ENCODE measurements at places on chromosomes 12 and 14.

GRCh38 chr12:15924956-15925355, 13.8 kb downstream of the DERA start:
- no peak for DNase-seq

GRCh38 chr14:104393898-104394381, 185.6 kb upstream of the C14orf180 start:
- DNase-seq: no peak

DNA sequence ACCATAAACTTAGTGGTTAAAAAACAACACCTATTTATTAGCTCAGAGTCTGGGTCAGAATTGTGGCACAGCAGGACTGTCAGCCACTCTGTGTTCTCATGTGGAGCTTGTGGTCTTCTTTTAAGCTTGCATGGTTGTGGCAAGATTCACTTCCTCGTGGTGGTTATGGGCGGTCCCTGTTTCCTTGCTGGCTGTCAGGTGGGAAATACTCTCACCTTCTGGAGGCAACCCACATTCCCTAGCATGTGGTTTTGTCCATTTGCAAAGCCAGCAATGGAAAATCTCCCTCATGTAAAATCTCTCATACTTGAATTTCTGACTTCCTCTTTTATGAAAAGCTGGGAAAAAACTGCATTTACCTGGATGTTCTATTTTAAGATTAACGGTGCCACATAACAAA, 229.8 kb downstream of the ALX1 start:
- DNase-seq: no peak

DNA sequence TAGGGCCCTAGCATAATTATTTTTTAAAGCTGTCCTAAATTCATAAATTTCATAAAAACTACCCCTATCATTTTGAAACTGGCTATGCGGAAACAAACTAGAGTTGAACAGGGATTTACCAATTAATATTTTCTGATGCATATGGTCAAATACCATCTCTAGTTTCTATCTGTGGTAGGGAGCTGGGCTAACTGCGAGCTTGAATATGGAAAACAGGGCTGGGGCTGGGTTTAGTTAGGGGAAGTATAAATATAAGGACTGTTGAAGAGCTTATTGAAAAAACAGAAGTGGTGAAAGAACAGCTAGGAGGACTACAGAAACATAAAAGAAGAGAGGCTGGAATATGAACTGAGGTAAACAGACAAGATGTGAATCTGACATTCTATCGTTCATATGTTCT, 91.8 kb downstream of the SLC38A1 start:
- DNase-seq: no peak

- peak; percentile 89 for DNase-seq
Measured at GRCh38 chr14:81427348-81428058, 27.4 kb upstream of the STON2 start.

GRCh38 chr12:64273527-64274403, 51.7 kb upstream of the KICS2 start:
- peak; percentile 46 for DNase-seq

GRCh38 chr14:63891148-63891975, 38.6 kb downstream of the SYNE2 start:
- DNase-seq: no peak

DNA sequence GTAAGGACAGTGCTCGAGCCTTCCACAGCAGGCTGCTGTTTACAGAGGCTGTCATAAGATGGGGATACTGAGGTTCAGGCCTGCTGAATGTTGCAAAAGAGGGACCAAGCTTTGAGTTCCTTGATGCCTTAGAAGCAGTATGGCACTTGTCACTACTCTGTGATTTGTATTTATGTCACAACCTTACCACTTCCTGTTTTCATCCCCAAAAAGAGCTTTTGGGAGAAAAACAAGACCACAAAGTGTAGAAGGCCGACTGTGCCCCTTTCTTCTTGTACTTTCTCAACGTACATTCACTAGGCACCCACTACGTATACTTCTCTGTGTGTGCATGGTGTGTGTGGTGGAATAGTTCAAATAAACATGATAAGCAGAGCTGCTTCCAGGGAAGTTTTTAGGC, 90.1 kb downstream of the DRAM1 start:
- no peak for DNase-seq

DNA sequence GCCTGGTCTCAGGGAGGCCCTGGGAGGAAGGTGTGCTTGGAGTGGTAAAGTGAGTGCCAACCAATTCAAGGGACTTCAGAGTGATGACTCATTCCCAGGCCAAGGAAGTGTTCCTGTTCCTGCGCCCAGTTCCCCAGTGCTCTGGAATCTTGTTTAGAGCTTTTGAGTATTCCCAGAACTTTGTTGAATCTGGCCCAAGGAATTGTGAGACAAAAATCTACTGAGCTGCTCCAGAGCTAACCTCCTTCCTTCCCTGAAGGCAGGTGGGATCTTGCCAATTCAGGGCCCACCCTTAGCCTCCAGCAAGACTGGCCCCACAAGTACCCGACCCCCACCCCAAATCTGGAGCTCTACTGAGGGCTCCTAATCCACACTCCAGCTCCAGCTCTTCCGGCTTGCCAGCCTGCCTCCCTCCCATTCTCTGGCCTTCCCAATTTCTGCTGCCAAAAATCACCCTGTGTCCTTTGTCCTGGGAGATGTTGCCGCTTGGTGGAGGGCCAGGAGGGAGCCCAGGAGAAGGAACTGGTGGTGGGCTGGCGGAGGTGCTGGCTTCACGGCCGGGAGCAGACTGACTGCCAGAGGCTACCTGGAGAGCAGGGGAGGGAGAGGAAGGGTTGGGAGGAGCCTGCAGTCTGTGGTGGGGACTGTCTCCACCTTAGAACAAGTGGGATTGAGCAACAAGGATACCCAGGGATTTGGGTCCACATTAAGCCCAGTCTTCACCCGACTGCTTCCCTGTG, 2.0 kb upstream of the ATN1 start:
- no peak for DNase-seq

Data from erythroblast (primary cell).